ENCODE measurements at places on chromosomes 12 and 14.
A peak's percentile ranks its signal among the peaks of the same experiment; 100 is the strongest.

GRCh38 chr12:115491511-115492250 is 785.8 kb downstream of the MED13L start:
- no peak for DNase-seq

- DNase-seq, result no peak
These were observed 459.5 kb downstream of the RMST start for GRCh38 chr12:97921979-97922722.

DNA sequence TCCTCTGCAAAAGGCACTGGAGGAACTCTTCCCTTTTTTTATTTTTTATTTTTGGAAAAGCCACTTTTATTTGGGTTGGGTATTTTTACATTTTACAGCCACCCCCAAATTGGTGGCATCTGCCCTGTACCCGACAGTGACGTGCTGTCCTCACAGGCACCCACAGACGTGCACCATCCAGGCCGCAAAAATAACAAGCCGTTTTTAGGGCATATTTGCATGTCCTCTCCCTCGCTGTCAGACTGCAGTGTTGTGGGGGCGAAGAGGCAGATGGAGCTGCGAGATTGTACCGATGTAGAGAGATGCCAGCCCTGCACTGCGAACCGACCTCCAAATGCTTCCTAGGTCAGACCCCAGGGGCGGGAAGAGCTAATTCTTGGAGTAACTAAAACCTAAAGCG is 12.2 kb downstream of the JDP2 start:
- peak; percentile 47 for DNase-seq

DNA sequence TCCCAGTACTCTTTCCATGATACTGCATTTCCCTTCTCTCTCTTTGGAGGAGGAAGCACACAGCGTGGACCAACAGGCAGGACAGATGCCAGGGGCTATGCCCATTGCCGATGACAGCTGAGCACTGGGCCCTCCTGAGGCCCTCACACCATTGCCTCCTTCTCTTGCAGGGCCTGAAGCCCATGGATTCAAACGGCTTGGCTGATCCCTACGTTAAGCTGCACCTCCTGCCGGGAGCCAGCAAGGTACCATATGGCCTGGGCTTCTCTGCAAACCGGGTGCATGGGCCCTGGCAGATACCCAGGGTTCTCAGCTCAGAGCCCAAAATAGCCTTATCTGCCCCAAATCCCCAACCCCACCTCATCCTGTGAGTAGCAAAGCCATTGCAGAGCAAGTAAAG is 25.2 kb upstream of the OAS1 start:
- DNase-seq, result no peak

DNA sequence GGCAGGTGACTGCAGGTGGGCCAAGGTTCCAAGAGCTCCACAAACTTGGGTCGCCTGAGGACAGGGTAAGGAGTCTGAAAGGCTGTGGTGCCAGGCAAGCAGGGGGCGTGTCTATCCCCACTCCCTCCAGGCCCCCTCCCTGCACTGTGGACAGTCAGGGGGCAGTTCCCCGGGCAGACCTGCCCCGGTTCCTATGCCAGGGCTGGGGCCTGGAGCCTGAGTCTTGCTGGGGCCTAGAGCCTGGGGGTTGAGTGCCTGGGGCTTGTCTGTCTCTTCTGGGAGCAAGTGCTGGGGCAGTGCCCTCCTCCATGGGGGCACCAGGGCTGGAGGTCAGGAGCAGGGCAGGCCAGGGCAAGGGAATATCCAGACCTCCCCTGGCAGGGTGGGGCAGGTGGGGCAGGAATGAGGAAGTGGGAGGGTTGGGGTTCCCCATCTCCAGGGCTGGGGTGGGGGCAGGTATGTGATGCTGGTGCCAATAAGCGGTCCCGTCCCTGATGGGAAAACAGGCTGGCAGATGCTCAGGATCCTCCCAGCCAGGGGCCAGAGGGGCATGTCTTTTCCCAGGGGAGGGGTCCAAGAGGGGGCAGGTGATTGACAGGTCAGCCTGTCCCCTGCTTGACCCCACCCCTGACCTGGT is 11.9 kb upstream of the TNFAIP2 start:
- DNase-seq, result no peak

DNA sequence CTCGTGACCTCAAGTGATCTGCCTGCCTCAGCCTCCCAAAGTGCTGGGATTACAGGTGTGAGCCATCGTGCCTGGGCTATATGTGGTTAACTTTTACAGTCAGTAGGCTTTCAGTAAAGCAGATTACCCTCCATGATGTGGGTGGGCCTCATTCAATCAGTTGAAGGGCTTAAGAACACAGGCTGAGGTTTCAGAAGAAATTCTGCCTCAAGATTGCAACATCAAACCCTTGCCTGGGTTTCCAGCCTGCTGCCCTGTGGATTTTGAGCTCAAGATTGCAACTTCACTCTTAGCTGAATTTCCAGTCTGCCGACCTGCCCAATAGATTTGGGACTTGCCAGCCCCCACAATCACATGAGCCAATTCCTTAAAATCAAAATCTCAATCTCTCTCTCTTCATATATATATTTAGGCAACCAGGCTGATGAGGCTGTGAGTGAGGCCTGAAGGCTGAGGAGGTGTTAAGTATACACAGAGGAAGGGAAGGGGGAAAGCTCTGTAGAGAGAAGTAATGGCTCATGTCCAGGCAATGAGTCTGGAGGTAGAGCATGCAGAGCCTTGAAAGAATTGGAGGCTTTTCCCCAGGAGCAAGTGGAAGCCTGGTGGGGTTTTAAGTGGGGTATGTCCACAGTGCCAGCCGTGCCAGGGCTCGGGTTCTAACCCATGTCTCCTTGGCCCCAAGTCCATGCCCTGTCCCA is 33.3 kb upstream of the ACTN1 start:
- DNase-seq, result no peak

GRCh38 chr14:28782301-28782700 is 15.7 kb downstream of the FOXG1 start:
- DNase-seq, result no peak

Measured in anterior cingulate cortex (tissue), 58 donors.